T-helper 1 cell (primary cell): ENCODE measurements at places on chromosomes 1 and 21.

DNA sequence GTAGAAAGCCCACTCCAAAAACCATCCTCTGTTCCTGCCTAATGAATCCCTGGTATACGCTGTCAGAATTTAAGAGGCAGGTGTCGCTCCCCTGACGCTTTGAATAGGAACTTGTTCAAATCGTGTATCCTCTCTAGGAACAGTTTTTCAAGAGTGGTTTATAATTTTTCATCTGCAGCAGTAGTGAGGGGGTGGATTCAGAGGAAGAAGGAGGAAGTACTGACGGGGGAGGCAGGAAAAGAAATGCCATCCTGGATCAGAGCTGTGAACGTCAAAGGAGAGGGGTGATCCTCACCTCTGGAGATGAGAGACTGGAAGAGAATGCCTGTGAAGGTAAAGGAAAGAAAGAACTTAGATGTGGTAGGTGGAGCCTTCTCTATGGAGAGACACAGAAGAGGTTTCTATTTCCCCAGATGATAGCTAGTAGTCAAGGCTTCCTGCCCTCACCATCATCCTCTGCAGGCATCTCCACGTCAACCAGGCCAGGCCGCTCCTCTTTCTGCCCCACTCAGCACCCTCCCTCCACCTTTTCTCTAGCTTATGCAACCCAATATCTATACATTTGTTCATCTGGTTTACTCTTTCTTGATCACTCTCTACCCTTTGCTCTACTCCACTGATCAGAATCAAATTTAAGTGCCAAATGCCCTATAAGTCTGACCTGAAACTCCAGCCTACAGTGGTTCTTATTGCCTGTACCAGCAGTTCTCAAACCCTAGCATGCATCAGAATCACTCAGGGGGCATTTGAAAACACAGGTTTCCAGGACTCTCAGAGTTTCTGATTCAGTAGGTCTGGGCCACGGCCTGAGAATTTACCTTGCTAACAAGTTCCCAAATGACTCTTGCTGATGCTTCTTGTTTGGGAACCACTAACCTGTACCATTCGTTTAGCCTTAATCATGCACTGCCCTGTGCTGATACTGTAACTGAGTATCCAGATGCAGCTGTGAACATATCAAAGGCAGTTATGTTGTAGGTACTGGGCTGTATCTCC, 13.1 kb upstream of the BCL9 start:
- peak; percentile 13 for DNase-seq

- no peak for DNase-seq
Observed at GRCh38 chr1:233075915-233076295, 125.5 kb downstream of the NTPCR start.

DNA sequence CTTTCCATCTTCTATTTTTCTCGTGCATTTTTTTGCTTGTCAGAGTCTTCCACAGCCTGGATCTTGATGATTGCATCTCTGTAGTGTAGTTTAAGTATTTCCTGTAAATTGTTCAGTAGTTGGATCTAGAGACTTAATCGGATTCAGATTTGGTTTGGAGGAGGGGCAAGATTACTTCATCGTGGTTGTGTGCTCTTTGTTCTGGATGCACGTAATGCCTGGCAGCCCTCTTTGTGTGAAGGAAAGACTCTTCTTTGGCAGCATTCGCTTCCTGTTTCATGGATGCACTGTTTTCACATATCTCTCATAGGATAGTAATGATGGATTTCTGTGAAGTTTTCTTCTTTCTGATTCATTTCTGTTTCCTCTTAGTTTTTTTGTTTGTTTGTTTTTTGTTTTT, 14.2 kb downstream of the SEMA4A start:
- DNase-seq, result no peak

DNA sequence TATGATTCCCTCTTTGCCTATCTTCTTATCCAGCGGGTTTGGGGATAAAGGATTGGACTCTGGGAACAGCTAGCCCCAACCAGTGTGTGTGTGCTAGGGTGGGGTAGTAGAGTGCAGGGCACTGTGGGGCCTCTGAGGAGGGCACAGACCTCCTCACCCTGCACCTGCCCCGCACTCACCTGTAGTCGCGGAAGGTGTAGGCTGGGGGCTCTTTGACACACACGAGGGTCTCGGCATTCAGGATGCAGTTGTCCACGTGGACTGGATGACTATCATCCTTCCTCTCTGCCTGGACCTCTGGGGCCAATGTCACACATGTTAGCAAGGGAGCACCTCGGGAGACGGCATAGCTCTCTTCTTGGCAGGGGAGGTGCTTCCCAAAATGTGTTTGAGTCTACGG, 8.0 kb upstream of the CLDN19 start:
- DNase-seq, result no peak

DNA sequence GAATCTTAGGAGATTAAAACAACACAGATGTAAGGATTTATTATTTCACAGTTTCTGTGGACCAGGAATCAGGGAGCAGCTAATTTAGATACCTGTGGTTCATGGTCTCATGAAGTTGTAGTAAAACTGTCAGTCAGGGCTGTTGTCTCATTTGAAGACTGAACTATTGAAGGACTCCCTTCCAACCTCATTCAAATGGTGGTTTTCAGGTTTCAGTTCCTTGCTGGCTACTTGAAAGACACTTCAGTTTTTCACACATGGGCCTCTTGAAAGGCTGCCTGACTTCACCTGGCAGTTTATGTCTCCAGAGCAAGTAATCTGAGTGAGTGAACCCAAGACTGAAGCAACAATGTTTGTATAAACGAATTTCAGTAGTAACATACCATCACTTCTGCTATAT, 915.9 kb downstream of the PLA2G4A start:
- DNase-seq, result no peak

- peak; percentile 43 for DNase-seq
Observed at GRCh38 chr1:113390871-113391648, 745 bp downstream of the MAGI3 start.

DNA sequence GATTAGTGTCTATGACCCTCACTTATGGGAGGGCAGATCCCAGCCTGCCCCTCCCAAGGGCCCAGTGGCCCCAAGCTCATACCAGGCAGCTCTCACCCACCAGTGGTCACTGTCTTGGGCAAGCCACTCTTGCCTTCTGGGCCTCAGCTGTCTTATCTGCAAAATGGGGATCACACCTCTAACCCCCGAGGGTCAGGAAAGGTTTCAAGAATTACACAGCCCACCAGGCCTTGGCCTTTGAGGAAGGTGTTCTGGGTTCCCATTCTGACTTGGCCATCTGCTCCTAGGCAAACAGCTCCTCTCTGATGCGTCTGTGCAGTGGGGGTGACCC, 16.8 kb downstream of the RUNX3 start:
- no peak for DNase-seq
